ENCODE measurements at places on chromosomes 7 and 10.

- no peak for DNase-seq
These were observed 75.4 kb downstream of the PLXNA4 start for GRCh38 chr7:132500727-132501440.

GRCh38 chr10:60990663-60991062 is 46.7 kb upstream of the RHOBTB1 start:
- DNase-seq = no peak

- no peak for DNase-seq
These were observed 39.5 kb upstream of the FOXK1 start for GRCh38 chr7:4642468-4643203.

DNA sequence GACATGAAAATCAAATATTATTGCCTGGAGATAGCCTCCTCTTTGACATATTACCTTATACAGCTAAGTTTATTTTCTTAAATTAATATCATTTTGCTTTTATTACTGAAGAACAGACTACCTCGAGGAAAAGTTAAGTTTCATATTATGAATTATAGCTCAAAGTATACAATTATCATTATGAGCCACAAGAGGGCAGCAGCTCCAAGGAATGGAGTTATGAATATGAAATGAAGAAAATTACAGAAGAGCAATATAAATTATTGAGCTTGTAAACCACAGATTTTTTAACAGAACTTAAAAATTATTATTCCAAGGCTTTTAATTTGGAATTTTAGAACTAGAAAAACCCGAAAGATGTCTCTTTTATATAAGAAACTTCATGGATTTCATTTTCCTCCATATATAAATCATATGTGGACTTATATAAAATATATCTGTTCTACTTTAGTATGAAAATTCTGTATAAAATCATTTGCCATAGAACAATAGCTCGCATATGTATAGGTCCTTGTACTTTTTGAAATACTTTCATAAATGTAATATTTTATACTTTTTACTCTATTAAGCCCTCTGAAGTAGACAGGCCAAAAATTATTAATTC is 40.1 kb downstream of the IQUB start:
- DNase-seq = no peak

DNA sequence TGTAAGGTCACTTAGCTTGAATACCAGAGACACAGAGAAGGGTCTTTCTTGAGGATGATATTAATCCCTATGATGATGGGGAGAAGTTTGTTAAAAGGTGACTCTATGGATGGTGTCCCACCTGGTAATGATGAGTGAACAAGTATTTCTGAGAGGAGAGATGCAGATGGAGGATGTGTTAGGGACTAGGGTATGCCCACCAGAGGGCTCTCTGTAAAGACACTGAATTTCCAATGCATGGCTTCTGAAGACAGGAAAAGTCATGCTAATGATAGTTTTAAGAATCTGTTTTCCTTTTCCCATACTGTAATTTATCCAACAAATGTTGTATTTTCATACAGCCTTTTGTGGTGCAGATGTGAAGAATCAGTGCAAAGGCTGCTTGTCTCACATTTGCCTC is 1250.9 kb upstream of the CELF2 start:
- DNase-seq = no peak

DNA sequence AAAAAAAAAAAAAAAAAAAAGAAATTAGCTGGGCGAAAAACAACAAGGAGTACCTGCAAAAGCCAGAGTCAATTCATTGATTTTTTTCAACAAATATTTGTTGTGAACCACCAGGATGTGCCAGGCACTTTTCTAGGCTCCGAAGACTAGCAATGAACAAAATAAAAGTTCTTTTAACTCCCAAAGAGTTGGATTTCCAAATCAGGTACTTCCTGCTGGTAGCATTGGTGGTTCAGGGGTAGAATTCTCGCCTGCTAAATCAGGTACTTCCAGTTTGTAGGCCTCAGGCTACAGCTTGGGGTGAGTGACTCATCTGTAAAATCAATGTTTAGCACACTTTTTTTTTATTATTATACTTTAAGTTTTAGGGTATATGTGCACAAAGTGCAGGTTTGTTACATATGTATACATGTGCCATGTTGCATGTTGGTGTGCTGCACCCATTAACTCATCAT is 10.9 kb downstream of the PPA1 start:
- no peak for DNase-seq

- no peak for DNase-seq
These were observed 38.2 kb upstream of the JAKMIP3 start for GRCh38 chr10:132027423-132027983.

GRCh38 chr10:105252911-105253310 is 611.8 kb downstream of the SORCS3 start:
- no peak for DNase-seq

DNA sequence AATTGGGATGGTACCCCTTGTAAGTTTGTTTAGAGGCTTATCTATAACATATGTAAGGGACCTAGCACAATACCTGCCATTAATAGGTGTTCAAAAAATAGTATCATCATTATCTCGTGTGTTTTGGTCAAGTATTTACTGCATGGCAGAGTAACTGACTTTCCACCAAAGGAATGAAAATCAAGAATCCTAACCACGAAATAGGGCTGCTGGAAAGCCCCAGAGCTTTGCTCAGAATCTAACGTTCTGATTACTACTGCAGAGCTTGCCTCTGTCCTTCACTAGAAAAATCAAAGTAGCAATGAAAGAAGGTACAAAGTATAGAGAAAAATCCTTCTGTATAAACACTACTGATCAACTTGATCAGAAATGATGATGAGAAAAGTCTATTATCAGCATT is 34.9 kb downstream of the DCLRE1C start:
- DNase-seq = no peak

DNA sequence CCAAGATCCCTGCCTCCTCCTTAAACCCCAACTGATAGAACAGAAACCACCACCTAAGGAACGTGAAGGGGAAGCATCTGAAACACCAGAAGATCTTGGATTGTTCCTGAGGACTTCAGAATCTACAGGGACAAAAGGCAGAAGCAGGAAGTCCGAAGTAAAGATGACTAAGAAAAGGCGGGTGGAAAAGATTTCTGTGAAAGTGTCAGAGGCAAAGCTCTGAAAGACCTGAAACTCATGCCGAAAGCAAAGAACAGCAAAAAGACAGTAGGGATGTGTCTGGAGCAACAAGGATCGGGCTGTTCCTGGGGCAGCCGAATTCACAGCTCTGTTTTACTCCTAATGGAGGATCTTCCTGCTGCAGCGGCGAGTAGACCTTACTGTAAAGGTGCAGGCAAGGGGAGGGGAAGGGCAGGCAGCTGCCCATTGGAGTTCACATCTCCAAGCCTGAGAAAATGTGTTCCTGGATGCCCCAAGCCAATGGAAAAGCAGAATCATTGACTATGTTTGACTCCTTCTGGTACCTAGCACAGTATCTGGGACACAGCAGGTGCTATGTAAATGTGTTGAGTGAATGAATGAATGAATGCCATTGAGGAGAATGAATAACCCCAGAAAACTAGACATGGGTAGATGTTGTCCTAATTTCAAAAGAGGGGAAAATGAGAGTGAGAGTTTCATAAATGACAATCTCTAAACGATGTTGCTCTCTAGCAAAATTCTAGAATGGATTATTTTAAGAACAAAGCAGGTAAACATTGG is 40.4 kb downstream of the PDIA4 start:
- no peak for DNase-seq

DNA sequence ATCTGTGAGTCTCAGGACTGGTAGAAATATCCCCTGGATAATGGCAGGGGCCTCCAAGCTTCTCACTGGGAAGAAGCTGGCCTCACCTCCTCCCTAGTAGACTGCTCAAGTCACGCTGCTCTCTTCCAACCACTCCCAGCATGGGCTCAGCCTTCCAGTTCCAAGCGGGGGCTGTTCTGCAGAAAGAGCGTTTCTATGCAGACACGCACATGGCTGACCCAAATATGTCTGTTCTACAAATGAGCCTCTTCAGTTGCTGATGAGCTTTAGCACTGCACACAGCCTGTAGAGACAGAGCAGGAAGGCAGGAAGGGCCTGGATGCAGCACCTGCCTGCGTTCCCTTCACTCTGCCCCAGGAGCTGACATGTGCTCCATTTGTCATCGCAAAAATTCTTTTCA is 523.9 kb upstream of the MGMT start:
- no peak for DNase-seq

- DNase-seq = no peak
These were observed 134.3 kb downstream of the HTR7 start for GRCh38 chr10:90723416-90724068.

GRCh38 chr7:148931470-148931869 is 47.4 kb upstream of the EZH2 start:
- no peak for DNase-seq

DNA sequence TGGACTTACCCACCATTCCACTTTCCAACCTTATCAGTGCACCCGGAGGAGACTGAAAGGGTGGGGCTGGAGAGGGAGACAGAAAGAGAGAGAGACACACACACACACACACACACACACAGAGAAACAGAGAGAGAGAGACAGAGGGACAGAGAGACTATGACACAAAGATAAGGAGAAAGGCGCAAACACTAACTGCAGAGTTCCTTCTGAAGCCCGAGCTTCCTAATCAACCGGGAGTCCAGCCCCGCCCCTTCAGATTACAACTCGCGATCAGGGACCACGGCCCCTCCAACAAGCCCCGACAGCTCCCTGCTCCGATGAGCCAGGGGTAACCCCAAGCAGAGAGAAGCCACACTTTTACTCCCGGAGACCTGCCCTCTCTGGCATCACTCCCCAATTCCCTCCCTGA is 499 bp downstream of the GAL3ST4 start:
- DNase-seq = no peak

DNA sequence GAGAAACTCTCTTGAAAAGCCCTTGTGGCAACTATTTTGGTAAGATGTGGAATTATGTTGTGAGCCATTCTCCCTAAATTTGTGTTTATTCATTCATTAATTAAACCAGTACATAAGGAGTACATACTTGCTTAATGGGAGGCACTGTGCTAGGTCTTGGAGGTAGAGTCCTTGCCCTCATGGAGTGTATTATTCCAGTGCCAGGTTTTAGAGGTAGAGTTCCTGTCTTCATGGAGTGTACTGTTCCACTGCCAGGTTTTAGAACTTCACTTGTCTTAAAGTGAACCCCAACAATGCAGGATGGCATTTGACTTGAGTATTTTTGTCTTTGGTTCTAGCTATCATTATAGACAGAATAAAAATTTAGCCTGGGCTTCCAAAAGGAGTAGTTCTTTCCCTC is 8.8 kb downstream of the MXI1 start:
- DNase-seq = no peak

GRCh38 chr7:96993980-96994379 is 11.4 kb upstream of the DLX6 start:
- no peak for DNase-seq

DNA sequence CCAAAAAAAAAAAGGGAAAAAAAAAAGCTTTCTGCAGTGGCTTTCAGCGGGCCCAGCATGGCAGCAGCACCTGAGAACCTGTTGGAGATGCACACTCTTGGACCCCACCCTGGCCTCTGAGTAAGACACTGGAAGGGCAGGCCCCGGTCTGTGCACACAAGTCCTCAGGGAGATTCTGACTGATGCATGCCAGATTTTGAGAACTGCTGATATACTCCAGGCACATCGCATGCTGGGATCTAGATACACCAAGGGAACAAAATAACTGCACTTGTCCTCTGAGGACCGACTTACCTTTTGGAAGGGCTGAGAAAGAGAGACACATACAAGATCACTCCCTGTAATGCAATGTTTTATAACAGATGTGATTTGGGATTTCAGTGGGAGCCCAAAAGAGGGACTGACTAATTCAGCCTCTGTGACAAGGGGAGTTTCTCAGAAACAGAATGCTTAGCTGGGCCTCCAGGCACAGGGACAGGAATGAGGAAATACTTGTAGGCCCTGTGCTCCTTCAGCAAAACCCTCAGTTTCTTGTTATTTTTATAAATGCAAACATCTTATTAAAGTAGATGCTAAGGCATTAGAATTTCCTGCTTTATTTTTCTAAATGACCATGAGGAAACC is 8.2 kb downstream of the EGFR start:
- DNase-seq = no peak

- DNase-seq = no peak
These were observed 6.6 kb upstream of the CALML3 start for GRCh38 chr10:5518143-5518542.

DNA sequence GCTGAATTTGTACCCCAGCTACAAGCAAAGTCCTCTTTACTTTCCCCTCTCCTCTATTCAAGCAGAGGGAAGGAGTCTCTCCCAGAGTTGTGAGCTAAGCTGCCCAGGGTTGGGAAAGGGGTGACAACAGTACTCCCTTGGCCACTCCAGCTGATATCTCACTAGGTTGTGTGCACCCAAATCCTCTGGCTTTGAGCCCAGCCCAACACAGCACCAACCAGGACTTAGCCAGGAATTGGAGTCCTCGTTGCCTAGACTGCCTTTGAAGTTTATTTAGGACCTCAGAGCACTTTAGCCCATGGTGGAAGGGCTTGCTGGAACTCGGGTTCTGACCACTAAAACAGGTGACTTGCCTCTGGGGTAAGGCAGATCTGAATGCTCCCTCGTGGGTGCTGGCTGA is 35.7 kb upstream of the DYNC1I1 start:
- no peak for DNase-seq

DNA sequence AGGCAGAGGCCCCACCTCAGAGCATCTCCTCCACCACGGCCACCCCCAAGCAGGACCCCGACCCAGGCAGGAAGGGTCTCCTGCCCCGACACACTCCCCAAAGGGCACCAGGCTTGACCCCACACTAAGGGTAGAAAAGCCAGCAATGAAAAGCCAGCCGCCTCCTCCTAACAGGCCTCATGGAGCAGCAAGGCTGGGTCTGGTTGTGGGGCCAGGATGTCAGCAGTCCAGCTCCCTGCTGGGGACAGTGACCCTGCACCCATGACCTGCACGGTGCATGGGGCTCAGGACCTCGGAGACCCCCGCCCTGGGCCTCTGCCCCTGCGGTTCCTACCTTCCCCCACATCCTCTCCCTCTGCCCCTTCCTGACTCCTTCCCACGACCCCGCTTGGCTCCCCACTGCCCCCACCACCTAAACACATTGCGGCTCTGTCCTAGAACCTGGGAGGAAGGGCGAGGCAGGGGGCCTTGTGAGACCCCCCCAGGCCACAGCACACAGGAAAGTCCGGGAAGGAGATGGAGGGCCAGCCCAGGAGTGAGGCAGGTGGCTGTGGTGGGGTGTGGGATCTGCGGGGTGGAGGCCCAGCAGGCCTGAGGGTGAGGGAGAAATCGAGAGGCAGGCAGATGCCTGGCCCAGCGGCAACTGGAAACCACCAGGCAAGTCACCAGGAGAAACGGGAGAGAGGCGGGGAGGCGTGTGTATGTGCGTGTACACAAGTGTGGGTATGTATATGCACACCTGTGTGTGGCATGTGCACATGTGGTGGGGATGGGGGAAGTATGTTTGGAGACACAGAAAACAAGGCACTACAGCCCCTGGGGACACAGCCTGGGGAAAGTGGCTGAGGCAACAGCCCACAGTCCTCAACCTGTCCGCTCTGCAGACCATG is 229.9 kb downstream of the MAD1L1 start:
- no peak for DNase-seq

DNA sequence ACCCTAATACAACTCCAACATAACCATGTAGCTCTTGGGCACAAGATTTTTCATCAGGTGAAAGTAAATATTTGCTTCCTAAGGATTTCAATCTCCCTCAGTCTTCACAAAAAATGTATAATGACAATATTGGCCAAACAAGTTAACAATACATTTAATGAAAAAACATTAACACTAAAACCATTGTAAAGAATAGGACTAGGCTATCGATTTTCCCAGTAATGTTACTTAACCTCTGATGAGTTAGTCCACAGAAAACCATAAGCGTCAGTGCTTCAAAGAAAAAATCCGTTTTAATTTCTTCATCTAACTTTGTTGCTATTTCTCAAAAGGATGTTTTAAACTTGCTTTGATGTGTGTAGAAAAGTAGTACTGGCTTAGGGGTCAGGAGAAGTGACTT is 1.2 kb downstream of the ZNF33B start:
- no peak for DNase-seq
